ENCODE measurements at places on chromosomes 12 and 14.

DNA sequence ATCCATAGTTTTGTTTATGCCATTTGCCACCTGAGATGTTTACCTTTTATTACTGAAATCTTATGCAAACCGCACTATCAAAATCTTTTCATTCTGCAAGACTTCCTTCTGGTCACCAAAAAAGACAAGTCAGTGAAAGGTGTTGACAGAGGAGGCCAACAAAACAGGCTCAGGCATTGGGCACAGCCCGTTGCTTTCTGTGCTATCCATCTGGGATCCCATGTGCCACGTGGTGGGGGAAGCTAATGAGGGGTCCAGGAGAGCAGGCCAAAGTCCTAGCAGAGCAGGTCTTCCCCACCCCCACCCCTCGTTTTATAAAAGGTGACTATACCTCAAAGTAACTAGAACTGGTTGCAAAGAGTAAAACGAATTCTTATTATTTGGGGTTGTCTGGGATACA lies 1.2 kb downstream of the ALDH1L2 start:
- no peak for DNase-seq

DNA sequence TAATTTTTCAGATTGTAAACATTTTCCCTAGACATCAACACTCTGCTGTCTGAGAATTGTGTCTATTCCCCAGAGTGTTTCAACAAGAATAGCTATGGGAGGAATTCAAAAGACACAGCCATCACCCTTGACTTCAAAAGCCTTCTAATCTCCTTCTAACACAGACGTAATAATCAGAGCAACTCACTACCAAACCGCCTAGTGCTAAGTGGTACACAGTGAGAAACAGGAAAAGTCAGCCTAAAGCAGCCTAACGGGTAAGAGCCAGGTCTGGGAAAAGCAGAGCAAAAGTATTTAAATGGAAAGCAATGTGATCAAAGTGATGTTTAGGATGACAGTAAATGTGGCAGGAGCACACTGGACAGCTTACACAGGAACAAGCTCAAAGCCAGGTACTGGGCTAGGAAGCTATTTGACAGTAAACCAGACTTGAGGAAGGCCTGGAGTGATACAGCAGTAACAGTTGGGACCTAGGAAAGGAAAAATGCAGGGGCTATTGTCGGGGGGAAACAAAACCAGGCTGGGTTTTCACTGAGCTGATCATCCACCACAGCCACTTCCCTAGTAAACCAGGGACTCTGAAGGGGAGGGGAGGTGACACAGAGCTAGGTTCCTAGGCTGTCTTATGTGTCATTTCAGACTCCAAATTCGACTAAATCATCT lies 29.4 kb downstream of the CORO1C start:
- DNase-seq: no peak

GRCh38 chr12:95673576-95673975 lies 117.0 kb downstream of the NTN4 start:
- no peak for DNase-seq

GRCh38 chr14:64729386-64730060 lies 25.3 kb downstream of the PLEKHG3 start:
- DNase-seq: no peak

DNA sequence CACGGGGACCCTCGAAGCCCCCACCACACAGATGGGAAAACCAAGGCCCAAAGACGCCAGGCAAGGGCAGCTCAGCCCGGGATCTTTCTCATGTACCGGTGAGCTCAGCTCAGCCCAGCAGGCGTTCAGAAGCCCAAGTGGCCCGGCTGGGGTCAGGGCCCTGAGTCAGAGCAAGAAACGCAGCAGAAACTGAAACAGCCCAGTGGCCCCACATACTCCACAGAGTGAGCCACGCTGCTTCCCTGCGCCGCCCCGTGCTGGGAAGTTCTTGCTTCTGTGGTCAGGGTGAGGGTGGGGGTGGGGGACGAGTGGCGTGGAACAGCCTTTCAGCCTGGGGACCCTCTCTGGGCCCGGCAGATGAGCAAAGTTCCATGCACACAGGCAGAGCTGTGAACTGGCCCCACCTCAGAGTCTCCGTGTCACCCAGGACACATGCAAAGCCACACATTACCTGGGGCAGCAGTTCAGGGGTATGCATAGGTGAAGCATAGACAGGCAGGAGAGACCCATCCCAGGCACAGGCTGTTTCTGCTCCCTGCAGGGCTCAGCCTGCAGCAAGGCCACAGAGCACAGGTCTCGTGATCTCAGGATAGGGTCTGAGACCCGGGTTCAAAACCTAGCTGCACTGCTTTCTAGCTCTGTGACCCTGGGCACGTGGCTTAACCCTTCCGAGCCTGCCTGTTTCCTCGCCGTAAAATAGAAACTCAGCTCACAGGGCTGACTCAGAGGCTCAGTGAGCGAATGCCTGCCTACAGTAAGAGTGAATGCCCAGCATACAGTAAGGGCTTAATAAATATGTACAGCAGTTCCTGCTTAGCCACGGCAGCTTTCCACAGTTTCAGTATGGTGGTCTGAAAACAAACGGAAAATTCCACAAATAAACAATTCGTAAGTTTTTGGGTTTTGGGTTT lies 21.6 kb downstream of the NCOR2 start:
- peak; percentile 57 for DNase-seq

DNA sequence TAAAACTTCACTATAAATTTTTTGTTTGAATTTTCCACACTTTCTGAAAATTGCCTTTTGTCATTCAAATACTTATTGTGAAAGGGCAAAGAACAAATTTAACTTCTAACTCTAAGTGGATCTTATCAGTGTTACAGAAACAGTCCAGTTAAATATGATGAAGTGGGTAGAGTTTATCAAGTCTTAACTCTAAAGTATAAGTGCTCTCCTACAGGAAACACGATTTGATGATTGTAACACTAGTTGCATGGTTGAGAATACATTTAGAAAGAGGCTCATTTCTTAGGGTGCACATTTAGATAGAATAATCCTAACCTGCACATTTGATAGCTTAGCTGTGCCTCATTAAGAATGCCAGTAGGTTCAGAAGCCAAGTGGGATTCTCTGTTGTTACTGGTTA lies 838.3 kb upstream of the ATXN7L3B start:
- DNase-seq: no peak

DNA sequence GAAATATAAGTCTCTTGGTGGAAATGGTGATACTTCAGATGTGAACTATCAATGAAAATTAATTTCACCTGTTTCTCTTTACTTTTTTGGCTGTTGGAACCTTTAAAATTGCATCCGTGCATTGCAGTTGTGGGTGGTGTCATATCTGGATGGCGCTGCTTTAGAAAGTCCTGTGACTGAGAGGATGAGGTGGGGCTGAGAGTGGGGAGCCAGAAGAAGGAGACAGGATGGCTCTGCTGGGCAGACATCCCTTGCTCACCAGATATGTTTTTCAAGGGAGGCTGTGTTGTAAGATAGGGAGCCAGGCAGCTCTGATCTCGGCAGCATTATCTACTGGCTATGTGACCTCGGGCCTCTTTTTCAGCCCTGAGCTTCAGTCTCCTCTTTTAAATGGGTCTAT lies 12.7 kb downstream of the ASB2 start:
- no peak for DNase-seq

DNA sequence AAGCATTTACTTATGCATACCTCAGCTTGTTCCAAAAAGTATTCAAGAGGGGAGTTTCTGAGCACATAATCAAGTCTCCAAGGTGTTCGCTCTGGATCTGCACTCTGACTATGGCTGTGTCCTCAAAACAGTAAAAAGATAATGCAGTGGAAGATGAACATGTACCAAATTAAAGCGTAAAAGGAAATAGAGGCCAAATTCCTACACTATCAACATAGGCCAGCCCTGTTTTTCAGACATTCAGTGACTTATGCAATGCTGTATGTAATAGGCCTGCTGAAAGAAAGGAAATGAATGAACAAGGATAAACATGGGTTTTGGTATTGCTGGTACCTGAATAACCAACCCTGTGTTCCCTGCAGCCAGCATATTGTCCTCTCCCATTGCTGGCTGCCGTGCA lies 115.7 kb downstream of the SAMD4A start:
- no peak for DNase-seq

DNA sequence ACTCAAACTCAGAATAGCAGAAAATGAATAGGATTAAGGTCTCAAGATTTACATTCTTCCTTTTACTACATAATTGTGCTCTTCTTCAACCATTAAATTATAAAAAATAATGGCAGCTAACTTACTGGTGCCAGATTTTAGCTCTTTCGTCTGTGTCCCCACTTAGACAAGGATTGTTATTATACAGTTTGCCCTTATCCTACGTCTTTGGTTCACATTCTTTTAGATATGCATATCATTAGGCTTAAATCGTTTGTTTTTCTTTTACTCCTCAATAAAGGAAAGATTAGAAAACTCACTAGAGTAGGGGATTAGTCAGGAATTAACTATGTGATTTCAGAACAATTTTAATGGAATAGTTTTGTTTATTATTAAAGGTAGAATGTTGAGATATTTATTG lies 129.6 kb upstream of the GARIN2 start:
- DNase-seq: no peak

DNA sequence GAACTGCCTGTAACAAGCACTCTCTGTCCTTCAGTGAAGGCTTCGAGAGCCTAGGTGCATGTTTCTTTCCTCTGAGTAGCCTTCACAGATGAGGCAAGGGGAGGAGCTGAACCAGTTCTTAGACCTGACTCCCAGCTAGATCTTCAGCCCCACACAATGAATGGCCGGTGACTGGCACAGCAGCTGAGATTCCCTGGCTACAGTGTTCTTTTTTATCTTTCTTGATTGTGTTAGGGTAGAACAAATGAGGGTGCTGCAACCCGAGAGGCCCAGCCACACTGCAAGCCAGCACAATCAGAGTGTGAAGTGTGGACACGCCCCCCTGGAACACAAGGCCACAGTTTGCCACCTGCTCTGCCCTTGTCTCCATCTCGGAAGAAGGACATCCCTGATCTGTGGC lies 19.1 kb upstream of the COL2A1 start:
- no peak for DNase-seq

DNA sequence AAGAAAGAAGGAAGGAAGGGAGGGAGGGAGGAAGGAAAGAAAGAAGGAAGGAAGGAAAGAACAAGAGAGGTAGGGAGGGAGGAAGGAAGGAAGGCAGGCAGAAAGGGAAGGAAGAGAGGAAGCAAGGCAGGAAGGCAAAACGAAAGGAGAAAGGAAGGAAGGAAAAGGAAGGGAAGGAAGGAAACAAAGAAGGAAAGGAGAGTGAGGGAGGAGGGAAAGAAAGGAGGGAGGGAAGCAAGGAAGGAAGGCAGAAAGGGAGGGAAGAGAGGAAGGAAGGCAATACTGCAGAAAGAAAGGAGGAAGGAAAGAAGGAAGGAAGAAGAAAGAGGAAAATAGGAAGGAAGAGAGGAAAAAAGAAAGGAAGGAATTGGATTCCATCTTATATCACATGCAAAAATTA lies 1303.1 kb upstream of the TMEM132C start:
- no peak for DNase-seq

- DNase-seq: no peak
Observed at GRCh38 chr12:84701041-84701440, 211.6 kb downstream of the SLC6A15 start.

GRCh38 chr14:52268279-52269061 lies 972 bp downstream of the PTGDR start:
- DNase-seq: no peak

DNA sequence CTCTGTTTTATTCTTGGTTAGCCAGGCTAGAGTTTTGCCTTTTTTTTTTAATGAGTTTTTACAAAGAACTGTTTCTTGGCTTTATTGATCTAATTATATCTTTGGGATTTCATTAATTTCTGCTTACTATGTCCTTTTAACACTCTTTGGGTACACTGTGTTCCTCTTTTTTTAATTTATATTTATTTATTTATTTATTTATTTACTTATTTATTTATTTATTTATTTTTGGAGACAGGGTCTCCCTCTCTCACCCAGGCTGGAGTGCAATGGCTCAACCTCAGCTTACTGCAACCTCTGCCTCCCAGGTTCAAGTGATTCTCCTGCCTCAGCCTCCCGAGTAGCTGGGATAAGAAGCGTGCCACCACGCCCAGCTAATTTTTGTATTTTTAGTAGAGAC lies 15.1 kb upstream of the MARK3 start:
- no peak for DNase-seq

GRCh38 chr14:58193542-58193941 lies 6.4 kb upstream of the ACTR10 start:
- no peak for DNase-seq

DNA sequence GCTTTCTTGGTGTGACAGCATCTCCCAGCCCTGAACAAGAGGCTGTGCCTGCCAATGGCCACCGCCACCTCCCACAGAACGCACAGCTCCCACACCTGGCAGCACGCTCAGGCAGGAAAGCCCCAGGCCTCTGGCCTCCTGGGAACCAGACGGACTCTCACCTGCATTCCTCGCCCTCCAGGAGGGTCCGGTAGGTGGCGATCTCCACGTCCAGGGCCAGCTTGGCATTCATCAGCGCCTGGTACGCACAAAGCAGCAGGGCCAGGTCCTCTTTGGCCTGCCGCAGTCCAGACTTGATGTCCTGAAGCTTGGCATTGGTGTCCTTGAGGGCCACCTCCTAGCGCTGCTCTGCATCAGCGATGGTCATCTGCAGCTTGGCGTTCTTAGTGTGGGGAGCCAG lies 12.1 kb upstream of the KRT77 start:
- DNase-seq: no peak

DNA sequence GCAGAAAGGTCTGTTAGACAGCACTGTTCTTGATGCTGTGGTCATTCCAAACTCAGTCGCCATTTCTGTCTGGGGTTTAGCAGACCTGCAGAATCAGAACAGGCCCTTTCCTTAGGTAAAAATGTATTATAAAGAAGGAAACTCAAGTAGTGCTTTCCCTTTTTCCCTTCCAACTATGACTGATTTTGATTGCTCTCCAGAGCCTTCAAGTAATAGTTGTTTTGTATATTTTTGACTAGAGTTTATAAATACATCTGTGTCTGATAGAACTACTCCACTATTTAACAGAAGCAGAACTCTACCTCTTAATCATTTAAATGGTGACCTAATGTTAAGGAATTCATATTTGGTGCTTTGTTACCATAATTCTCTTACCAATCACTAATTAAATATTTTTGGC lies 74.0 kb downstream of the WNK1 start:
- DNase-seq: no peak

DNA sequence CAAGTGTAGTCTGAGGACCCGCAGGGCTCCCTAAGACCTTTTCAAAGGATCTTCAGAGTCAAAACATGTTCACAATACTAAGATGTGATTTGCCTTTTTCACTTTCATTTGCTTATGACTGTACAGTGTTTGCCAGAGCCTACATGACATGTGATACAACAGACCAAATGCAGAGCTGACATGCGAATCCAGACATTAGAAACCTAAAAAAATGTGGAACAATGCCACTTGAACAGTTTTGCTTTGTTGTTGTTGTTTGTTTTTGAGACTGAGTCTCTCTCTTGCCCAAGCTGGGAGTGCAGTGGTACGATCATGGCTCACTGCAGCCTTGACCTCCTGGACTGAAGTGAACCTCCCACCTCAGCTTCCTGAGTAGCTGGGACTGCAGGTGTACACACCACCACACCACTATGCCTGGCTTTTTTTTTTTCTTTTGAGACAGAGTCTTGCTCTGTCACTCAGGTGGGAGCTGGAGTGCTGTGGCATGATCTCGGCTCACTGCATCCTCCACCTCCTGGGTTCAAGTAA lies 5.3 kb upstream of the RAB35 start:
- no peak for DNase-seq

- DNase-seq: no peak
Observed at GRCh38 chr12:16562921-16563320, 43.0 kb downstream of the LMO3 start.

Data from naive thymus-derived CD4-positive, alpha-beta T cell (primary cell).